ENCODE measurements at places on chromosomes 7 and 10.

DNA sequence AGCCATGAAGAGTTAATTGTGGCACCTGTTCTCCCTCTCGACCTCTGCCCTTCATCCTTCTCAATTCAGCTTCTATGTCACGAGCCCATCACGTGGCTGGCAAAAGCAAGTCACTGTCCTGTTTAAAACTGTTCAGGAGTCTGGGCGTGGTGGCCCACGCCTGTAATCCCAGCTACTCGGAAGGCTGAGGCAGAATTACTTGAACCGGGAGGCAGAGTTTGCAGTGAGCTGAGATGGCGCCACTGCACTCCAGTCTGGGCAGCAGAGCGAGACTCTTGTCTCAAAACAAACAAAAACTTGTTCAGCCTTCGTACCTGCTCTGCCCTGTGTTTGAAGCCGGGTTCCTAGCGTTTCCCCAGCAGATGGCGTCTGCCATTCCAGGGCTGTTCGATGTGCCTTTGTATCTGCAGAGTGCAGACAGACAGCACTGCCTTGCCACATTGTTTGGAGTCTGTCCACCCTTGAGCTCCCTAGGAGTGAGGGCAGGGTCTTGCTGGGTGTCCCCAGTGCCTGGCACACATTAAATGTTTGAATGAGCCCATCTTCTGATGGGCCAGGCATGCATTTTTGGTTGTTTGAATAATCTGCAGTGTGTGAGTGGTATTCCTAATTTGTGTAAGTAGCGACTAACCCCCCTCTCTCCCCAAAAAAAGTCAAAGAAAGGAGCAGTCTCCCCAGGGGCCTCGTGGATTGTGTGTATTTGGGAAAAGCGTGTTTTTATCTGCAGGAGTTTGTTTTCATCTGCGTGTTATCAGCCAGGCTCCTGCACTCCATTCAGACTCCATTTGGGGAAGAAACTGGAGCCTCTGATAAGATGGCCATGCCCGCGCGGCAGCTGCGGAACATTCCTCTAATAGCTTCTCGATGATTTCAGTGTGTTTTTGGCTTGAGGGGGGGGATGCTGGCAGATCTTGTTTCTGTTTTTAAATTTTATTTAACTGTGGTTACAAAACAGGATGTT, 61.2 kb downstream of the DNAJB6 start:
- no peak for DNase-seq

GRCh38 chr10:99781734-99782429, 558 bp upstream of the ABCC2 start:
- DNase-seq = no peak

GRCh38 chr7:13742811-13743210, 246.7 kb downstream of the ETV1 start:
- DNase-seq = no peak

- no peak for DNase-seq
Measured at GRCh38 chr7:138934367-138934766, 46.8 kb downstream of the KIAA1549 start.

DNA sequence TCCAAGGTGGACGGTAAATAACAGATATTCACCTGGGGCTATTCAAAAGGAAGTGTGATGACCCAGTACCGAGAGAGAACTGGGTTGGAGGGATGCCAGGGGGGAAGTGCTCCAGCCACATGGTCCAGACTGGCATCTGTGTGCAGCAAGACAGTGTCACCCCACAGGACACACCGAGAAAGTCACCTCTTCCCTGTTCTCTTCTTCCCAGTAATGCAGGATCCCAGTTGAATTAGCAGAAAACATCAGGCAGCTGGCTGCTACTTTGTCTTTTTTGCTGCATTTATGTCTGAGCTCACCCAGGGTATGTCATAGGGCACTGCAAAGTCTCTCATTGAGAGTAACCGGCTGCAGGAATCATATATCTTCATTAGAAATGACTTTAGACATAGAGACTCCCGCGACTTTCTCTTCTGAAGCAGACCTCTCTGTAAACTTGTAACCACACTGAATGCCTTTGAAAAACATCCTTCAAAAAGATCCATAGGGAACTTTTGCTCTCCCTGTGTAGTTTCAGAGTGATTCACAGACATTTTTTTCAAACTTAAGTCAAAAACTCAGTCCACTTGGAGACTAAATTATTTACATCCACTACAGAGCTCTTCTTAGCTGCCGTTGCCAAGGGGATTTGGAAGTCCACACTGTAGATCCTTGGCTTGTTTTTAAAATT, 609.0 kb upstream of the DPP6 start:
- DNase-seq = no peak

GRCh38 chr10:1631282-1631681, 106.0 kb downstream of the ADARB2 start:
- DNase-seq = no peak

DNA sequence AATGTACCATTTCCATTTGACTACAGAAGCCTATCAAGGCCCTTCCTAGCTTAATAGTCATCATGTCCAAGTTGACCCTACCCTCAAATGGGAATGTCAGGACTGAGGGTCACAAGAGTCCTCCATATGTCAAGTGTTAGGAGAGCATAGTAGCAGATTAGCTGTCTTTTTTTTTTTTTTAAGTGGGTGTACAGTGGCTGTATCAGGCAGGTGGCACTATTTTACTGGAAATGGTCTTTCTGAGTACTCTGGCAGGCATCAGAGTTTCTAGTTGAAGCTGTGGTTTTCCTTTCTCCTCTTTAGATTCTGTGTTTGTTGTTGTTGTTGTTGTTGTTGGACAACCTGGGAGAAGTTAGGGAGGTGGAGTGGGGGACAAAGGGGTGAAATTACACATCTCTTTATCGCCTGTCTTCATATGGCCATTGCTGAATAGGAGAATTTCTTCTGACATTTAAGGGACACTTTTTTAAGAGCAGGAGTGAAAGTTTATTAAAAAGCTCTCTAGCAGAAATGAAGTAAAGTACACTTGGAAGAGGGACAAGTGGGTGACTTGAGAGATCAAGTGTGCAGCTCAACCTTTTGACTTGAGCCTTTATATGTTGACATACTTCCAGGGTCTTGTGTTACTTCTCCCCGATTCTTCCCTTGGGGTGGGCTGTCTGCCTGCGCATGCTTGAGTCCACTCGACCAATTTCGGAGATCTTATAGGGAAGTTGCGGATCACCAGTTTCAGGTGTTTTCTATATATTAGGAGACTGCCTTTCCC, 104.1 kb upstream of the FOXP2 start:
- no peak for DNase-seq

DNA sequence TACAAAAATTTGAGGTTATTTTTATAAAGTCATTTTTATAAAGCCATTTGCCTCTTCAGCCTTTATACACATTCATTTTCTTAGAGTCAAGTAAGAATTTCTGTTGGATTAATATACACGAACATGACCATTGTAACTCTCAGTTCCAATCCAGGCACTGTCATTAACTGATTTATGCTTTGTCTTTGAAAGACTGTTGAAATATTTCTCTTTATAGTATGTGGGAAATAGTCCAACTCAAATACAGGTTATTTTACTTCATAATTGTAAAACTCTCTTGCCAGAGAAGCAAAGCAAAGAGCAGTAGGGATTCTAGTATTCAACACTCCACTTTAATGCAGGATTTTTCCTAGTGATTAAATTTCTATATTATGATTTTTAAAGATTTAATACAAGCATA, 36.5 kb upstream of the PAPSS2 start:
- no peak for DNase-seq

GRCh38 chr10:92829042-92829785, 19.1 kb upstream of the EXOC6 start:
- no peak for DNase-seq

DNA sequence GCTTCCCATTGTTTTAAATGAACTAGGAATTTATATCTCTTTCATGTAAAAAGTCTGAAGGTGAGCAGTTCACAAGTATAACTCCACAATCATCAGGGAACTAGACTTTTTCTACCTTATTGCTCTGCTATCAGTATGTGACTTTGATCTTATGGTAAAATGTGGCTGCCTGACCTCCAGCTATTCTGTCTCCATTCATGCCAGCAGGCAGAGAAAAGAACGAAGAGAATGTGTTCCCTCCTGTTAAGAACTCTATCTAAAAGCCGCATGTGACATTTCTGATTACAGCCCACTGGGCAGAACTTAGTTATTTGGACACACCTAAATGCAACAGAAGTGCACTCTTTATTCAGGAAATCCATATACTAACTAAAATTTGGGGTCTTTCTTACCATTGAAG, 102.8 kb upstream of the MBL2 start:
- no peak for DNase-seq

GRCh38 chr10:88989824-88990383, 694 bp upstream of the FAS start:
- no peak for DNase-seq

GRCh38 chr7:31106303-31107105, 54.4 kb downstream of the ADCYAP1R1 start:
- no peak for DNase-seq

- DNase-seq = no peak
Measured at GRCh38 chr10:7794251-7795026, 6.5 kb downstream of the ATP5F1C start.

- DNase-seq = no peak
Measured at GRCh38 chr7:117019287-117019686, 66.0 kb downstream of the ST7 start.

DNA sequence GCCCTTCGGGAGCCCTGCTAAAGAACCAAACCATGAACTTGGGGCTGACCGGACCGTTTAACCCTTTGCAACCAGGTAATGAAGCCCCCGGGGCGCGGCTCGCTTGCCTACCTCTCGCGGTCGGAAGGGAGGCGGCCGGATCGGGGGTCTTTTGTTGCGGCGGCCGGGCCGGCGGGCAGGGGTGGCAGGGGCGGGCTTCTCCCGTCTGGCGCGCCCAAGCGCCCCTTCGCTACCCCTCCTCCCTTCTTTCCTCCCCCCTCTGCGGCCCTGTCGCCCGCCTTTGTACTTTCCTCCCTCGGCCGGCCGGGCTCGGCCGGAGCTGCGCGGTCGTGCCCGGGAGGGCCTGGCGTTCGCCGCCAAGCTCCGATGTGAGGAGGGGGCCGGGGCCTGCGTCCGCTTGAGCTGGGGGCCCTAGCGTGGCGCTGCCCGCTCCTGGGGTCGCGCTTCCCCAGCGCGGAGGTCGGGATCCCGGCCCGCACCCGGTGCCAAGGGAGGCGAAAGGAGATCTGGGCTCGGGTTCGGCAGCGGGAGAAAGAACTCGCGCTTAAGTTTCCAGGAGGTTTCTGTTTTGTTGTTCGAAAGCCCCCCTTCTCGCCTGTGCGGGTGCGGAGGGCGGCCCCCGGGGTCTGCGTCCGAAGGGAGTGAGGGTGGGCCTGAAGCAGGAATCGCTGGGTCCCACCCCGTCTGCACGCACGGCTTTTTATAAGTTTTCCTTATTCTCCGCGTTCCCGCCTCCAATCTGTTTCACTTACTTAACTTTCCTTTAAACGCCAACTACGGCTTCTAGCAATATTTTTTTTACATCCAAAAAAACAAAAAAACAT, 436.8 kb upstream of the GALNT17 start:
- DNase-seq = no peak

Data from stimulated activated CD8-positive, alpha-beta memory T cell treated with anti-CD3 and anti-CD28 coated beads, Interleukin-4, amount 100 ng/mL, for 1 hour (primary cell).